CD4-positive, alpha-beta memory T cell (primary cell): ENCODE measurements at places on chromosomes 2 and 18.

- DNase-seq = no peak
Measured at GRCh38 chr2:47029737-47030524, 114.3 kb upstream of the MCFD2 start.

- no peak for DNase-seq
Measured at GRCh38 chr2:75403991-75404428, 156.7 kb downstream of the EVA1A start.

DNA sequence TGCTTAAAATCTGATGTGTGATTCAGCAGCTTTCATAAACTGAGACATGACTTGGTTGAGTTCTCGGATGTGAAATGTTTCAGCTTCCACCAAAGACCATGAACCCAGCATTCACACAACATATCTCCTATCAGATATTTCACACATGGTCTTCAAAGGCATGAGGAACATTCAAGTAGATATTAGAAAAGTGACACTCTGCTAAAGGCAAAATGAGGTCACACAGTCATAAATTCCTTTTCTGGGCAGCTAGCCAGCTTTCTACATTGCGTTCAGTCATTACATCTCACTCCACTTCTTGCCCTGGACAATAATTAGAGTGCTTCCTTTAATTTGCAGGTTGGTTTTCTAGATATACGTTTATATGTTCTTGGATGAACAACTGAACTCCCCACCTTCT, 96.7 kb downstream of the GAREM1 start:
- no peak for DNase-seq

DNA sequence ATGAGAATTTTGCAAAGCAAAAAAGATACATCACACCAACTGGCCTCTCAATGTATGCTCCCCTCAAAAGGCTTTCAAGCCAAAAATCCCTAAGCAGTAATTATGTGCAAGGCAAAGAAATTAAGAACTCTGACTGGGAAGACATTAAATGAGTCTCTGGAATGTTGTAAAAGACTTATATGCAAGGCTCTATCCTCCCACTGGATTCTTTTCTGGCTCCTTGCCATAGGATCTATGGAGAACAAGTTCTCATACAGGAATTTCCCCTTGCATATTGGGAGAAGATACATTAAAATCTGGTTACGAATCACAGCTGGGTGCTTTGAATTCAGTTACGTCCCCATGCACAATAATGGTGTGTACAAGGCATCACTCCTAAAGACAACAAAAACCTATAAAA, 73.4 kb upstream of the ATL2 start:
- no peak for DNase-seq

- DNase-seq = no peak
Measured at GRCh38 chr2:120483355-120483754, 137.4 kb downstream of the INHBB start.

DNA sequence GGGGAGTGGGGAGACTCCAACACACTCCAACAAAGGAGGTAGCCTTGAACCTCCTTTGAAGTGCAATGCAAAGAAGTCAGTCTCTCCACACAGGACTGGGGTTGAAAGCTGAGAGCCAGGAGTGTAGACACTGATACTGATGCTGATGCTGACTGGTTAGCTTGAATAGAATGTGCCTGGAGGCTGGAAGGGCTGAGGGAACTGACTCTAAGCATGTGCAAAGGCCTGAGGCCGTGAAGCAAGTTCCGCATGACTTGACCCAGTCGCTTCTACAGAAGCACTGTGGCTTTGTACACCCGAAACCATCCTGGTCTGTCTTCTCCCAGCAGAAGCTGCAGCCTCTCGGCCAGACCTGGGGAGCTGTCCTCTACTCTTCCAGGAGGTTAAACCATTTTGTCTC, 10.4 kb downstream of the FOXI3 start:
- DNase-seq = no peak

DNA sequence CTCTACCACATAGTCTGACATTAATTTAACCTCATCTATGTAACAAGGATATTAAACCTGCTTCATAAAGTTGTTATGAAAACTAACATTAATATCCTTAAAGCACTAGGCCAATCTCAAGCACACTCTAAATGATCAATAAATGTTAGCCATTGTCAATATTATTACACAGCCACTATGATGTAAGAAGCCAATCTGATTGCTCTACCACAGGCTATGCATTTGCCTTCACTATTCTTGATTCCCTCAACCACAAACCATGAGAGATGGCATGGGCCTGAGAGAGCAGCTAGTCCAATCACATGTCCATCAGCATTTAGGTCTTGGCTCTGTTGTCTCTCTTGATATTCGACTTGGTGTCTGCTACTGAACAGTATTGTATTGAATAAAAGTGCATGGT, 4.2 kb downstream of the SLC25A12 start:
- no peak for DNase-seq

DNA sequence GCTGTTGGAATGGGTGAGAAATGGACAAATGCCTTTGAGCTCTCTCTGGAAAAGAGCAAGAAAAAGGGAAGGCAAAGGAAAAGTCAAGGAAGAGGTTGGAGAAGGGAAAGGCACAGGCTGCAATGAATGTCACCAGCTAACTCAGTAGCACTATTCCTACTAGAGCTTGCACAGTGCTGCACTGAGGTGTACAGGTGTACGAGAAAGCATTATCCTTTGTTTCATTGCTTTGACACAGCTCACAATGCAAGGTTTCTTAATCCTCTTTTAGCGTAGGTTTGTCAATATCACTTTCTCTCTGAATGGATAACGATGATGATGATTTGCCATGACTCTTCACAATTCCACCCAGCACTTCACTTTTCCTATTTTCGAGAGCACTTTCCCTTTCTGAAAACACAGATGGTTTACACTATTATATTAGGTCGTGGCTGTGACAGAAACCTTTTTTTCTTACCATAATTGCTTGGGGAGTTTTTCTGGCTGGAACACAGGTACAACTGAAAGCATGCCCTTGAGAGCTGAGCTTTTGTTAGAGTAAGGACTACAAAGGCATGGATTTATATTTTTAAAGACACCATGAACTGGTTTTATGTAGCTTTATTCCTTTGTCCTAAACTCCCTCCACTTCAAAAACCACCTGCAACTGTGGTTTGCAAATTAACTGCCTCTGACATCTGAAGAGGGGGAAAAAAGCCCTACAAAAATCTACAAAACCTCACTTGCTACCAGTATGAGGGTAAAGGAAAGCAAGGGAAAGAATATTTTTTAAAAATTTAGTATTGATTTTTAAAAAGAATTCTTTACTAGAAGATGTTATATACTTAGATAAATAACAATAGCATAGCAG, 265.5 kb downstream of the TGIF1 start:
- DNase-seq = no peak

GRCh38 chr2:177029901-177030300, 182.7 kb upstream of the HNRNPA3 start:
- no peak for DNase-seq

- DNase-seq = no peak
Measured at GRCh38 chr2:55416786-55417568, 2.7 kb downstream of the CCDC88A start.

GRCh38 chr2:37350034-37350433, 5.6 kb downstream of the QPCT start:
- no peak for DNase-seq

- DNase-seq = no peak
Measured at GRCh38 chr18:44036501-44036900, 644.2 kb upstream of the SETBP1 start.

DNA sequence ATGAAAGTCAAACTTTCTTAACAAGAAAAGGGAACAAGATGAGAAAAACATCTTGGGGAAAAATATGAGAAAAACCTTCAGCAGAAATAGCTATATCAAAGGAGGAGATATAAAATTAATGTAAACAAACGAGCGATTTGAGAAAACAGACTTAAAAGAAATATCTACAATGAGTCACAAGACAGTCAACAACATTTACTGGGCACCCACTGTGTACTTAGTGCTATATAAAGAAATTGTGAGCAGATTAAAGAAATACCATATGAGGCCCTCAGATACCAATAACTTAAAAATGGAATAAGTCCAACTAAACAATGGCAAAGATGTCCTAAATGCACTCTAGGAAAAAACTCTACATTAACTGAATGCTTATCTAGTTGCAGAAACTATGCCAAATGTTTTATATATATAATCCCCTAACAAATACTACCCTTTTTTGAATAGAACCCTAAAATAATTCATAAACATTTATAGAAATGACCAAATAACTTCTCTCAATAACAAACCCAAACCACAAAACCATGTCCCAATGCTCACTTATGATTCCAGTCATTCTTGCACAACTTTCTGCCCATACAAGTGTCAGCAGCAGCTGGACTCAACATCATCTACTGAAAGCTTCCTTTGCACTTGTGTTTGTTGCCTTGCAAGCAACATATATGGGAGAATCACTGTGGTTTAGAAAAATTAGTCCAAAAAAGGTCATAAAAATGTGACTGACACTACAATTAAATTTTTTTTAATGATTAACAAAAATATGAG, 83.5 kb downstream of the COBLL1 start:
- DNase-seq = no peak

DNA sequence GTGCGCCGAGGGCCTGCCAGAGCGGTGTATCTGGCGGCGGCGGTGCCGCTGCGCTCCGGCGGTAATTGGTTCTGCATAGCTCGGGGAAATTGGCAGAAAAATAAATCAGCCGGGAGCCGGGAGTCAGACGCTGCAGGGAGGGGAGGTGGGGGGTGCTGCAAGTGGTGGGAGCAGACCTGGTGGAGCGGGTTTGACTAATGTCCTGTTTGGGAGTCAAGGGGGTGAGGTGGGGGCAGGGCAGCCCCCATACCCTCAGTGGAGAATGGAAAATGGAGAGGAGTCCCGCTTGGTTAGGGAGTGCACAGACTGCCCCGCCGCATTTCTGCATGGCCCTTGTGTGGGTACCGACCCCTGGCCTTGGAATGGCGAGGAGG, 107.3 kb downstream of the DYSF start:
- no peak for DNase-seq

- no peak for DNase-seq
Measured at GRCh38 chr18:70489986-70490933, 201.4 kb downstream of the SOCS6 start.

DNA sequence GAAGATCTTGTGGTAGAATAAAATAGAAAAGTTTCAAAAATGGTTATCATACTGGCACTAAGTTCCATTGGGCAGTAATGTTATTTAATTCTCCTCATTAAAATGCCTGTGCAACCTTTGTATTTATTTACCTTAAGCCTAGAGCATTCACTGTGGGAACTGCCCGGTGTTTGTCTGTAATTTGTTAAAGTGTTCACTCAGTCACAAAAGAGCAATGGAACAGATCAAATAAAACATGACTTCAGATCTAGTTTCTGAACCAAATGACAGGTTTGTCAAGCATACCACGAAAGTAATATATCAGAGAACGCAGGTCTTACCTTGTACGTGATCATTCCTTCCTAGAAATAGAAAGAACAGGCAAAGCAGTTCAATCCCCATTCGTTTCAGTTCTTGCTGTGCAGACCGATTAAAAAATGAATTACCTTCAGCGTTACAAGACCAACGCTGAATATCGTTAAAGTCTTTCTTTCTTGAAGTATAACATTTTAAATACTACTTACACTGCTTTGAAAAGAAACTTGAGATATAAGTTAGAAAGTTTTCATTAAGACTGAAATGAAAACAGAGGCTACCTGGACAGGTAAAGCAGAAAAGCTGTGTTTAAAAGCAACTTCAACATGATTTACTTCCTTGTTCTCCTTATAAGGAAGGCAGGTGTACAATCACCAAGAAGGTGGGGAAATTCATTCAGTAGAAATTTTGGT, at the start of gene ITGB6:
Gene ITGB6, minus strand, starts transcription at position 590 of the 707 bp plus-strand sequence. Its CDS starts 209 bp downstream, at position 381.
- DNase-seq = no peak

DNA sequence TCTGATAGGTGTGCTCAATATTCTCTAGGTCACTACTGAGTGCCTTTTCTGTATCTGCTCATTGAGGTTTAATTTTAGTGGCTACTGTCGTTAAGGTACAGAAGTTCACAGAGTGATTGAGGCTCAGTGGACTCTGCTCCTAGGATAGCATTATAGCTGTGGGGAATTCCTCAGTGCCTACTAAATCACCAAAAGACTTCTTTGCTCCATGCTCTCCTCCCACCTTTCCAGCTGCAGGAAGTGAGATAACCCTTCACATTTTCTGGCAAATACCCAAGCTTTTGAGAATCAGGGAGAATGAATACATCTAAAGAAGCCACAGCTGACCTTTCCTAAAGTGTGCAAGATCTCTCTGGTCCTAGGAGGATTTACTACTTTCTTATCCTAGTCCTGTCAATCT, 95.2 kb upstream of the FSIP2 start:
- no peak for DNase-seq

DNA sequence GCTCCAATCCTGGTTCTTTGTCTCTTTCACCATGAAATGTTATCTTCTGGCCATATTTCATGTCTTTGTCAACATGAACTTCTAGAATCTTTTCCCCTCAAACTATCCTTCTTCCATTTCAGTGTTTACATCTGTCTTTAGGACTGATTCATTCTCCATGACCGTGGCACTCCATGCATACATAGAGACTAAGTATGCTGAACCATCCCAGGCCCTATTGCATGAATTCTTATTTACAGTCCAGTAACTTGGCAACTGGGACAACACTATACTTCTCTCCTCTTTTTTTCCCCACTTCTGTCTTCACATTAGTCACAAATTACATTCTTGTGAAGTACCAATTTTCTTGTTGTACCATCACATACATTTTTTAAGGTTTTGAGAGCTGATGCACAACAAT, 109.8 kb upstream of the GALNT13 start:
- no peak for DNase-seq

GRCh38 chr2:216694082-216694825, 1.1 kb downstream of the IGFBP5 start:
- peak; percentile 10 for DNase-seq

GRCh38 chr18:63022429-63023022, 297.0 kb downstream of the BCL2 start:
- DNase-seq = no peak

GRCh38 chr2:57549642-57550102, 496.9 kb upstream of the VRK2 start:
- no peak for DNase-seq
